ENCODE measurements at places on chromosomes 7 and 10. TPM values are rescaled to one million over a fixed set of nuclear protein-coding genes. Genes with fewer than 3 reads are reported as not detected.

Gene NPY
- 0.55 TPM for polyA plus RNA-seq

Gene SRRM3
- 2.3 TPM for polyA plus RNA-seq

Gene RGS10
- polyA plus RNA-seq = 31.4 TPM

Gene HGF
- polyA plus RNA-seq = 2.1 TPM

Gene HSPA12A
- polyA plus RNA-seq = 36.3 TPM

Gene LRRTM3
- 6.5 TPM for polyA plus RNA-seq

GRCh38 chr7:155869784-155870076 lies 57.5 kb upstream of the SHH start:
- DNase-seq = no peak

GRCh38 chr10:98425511-98426352 lies 10.8 kb upstream of the PYROXD2 start:
- DNase-seq = no peak

- DNase-seq = peak; percentile 37
Measured at GRCh38 chr7:83468251-83468739, 180.6 kb downstream of the SEMA3E start.

- no peak for DNase-seq
Measured at GRCh38 chr7:158861004-158861787, 4.8 kb downstream of the DYNC2I1 start.

DNA sequence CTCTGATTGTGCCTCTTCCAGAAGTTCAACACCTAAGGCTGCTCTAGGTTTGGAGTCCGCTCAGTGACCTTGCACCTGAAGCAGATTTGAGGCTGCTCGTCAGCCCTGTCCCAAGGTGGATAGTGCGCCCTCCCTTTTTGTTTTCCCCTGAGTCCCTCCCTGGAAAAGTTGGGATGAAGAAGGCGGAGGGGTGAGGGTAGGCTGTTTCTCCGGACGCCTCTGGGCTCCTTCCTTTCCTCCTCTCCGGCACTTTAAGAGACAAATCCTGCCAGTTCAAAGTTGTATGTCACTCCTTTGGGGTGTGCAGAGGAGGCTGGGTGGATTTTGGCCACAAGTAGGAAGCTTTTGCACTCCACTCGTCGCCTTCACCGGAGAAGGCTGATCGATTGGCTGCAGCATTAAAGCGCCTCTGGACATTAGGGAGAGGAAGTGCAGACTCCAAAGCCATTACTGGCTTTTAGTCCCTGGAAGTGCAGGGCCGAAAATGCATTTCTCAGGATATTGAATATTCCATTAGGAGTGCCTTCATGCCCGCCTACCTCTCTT lies 81.9 kb upstream of the PRKG1 start:
- DNase-seq = no peak

DNA sequence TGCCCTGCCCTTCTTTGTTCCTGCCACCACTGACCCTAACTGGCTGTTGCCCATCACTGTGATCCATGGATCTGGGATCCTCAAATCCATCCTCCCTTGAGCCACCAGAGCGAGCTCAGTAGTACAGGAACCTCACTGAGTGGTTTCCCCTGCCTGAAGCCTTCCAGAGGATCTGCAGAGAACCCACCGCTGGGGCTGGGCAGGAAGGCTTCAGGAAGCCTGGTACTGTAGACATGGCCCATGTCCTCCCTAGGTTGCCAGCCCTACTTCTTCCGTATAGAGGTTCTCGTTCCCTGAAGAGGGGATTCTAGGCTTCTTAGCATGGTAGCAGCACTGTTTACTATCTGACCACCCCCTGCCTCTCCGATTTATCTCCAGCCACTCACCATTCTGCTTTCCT lies 687.3 kb upstream of the FOXK1 start:
- DNase-seq = no peak

DNA sequence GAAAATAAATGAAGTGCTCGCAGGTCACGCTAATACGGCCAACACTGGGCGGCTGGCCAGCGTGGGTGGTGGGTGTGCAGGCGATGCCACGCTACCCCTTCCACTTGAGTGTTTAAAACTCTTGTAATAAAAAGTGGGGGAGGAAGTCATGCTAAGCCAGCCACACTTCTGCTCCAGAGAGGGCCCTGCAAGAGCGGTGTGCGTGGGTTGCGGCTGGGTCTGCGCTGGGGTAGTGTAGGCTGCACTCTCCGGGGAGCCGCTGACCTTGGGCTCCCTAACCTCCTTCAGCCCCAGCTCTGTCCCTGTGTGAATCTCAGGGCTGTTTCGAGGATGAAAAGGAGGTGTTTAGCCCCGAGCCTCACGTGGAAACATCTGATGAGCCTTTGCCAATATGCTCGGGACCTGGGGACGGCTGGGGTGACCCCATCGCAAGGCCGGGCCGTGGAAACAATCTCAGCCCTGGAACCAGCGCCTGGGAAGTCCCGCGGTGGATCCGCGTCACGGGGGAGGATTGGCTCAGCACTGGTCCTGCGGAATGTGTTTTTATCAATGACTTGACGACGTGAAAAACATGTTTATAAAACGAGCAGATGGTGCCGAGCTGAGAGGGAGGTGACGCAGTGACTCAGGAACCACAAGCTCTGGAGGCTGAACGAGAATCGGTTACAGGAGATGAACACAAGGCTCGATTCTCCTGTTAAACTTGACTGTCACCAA lies 278.5 kb downstream of the DNAJB6 start:
- no peak for DNase-seq

DNA sequence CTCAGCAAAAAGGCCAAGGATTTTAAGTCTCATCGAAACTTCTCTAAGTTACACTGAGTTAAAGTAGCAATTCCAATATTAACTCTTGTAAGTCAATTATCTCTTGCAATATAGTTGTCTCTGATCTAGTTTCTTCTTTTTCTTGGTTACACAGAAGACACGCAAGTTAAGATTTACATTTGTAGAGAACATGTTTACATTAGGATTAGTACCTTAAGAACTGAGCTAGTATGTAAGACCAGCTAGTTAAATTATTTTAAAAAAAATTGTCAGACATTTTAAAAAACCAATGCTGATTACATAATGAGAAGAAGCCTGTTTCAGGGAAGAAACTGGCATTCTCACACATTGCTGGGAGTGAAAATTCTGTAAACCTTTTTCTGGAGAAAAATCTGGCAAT lies 31.4 kb downstream of the FRA10AC1 start:
- no peak for DNase-seq

DNA sequence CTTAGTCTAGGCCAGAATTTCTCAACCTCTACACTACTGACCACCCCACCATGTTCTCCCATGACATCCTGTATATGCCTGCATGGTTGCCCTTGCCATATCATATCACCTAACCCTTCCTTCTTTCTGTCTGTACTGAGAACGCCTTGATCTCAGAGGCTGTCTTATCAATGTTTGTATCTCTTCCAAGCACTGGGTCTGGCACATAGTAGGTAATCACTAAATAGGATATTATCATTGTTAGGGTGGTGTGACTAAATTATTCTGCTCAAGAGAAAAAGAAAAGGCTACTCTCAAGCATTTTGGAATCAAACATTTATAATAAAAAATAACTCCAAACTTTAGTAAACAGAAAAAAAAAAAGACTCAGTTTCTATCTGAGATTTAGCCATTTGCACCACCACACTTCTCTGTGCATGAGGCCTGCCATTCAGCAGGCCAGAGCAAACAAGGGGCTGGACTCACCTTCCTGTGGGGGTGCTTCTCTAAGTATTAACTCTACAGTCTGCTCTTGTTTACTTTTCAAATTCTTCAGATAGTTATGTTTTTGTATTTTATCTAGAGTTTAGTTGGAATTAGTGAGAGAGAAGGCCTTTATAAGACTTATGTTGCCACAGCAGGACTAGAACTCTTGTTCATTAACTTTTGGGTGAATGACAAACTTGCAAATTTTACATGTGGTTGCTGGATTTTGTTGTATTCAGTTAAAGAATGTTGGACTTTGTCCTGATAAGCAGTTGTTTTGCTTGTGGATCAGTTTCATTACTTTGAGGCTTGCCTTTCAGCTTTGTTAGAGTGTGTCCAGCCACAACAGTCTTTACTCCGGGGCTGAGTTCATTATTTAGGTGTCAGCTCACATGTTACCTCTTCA lies 5.4 kb downstream of the AGBL3 start:
- DNase-seq = no peak

GRCh38 chr7:129271500-129272355 lies 46.9 kb downstream of the AHCYL2 start:
- no peak for DNase-seq

DNA sequence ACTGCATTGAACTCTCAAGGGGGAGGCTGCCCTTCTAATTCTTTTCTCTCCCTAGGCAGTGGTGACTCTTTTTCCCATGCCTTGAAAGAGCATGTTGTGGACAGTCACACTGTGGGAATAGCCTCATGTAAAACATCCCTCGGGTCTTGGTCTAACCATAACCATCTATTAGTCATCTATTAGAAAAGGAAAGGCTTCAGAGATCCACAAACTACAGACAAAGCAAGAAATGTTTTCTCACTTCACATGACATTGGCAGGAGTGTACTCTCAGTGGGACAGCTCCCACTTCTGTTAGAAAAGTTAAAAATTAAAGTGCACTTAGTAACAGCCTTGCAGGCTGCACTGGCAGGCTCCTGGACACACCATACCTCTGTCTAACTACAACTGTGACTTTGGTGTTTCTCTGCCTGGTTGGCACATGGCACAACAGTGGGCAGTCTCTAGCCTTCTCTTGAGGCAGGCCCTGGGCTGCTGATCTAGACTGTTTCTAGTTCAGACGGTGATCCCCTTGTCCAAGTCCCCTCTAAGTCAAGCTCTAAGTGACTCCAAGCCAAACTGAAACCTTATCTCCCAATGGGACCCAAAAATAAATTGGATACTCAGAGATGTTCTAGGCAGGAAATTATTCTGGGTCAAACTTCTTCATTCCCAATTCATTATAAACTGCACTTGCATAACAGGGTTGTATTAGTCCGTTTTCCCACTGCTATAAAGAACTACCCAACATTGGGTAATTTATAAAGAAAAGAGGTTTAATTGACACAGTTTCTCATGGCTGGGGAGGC lies 57.9 kb upstream of the ITGB1 start:
- no peak for DNase-seq

Measured in right renal cortex interstitium (tissue), 3 donors.